Breast epithelium (tissue), 4 donors: ENCODE measurements at places on chromosomes 12 and 14.

GRCh38 chr12:50929831-50930230, 22.5 kb upstream of the HIGD1C start:
- DNase-seq, result no peak

- no peak for DNase-seq
These were observed 863 bp downstream of the DENND5B start for GRCh38 chr12:31589904-31590641.

DNA sequence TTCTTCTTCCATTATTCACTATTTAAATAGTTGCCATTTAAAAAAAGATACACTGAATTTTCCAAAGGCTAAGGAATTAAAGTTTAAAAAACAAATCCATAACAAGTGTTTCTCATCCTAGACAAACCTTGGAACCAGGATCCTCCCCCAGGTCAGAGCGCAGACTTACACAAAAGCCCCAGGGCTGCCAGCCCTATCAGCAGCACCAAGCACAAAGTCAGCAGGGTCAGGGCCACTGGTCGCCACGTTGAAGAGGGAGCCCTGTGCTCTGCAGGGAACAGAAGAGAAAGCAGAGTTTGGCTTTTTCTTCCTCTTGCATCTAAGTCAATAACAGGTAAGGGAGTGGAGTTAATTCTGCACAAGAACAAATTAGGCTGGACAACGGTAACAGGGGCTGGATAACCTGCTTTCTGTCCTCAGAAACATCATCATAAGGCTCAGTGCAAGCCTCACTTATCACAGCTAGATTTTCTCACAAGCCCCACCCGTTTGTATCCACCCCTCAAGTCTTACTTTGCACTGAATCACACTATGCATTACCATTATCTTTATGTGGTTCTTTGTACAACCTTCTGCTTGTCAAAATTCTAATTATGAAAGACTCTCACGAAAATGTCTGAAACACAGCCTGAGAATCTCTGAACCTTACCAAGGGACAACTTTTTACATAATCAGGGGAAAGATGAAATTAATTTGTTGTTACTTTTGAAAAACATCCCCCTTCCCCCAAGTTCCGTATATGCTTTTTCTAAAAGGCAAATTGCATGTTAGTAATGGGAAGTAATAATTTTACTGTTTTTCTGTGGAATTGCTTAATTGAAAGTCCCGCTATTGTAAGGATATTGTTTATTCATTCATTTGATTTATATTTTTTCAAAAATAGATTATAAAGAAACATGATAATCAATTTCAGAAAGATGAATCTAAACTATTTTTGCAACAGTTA, 9.6 kb downstream of the CLEC1A start:
- no peak for DNase-seq

GRCh38 chr14:23284654-23285529, 1.0 kb downstream of the HOMEZ start:
- DNase-seq, result no peak

- peak; percentile 64 for DNase-seq
These were observed 125.8 kb downstream of the KTN1 start for GRCh38 chr14:55705651-55706364.

DNA sequence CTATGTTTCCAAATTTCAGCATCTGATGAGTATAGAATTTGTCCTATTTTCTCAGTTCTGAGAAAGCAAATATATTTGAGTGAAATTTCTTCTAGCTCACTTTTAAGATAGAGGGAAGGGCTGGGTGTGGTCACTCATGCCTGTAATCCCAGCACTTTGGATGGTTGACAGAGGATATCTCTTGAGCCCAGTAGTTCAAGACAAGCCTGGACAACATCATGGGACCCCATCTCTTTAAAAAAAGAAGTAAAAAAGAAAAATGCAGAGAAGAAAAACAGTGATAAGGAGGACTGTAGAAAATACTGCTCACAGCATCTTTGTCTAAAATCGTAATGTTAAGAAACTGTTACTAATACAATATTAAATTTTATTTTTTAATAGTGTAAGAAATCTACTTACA, 2.3 kb upstream of the OR6C70 start:
- no peak for DNase-seq

DNA sequence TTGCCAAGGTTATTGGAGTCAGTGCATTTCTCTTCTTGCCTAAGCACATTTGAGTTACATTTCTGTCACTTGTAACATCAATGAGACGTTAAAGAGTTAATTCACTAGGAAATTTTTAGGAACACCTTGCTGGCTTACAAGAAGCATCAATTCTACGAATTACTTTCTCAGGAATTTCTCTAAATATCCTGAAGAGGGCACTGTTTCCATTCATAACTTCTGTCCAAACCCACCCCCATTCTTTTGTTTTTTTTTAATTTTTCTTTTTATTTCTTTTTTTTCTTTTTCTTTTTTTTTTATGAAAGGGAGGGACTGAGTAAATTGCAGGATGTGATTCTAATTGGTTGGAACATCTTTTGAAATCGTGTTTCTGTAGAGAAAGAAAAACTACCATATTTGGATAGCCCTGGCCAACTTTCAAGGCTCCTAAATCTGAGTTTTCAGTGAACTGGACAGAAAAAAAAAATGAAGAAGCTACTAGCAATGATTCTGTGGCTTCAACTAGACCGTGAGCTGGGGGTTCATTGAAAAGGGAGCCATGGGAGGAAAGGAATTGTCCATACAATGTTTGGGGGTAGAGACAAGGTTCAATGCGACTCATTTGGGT, 285.3 kb downstream of the DAD1 start:
- no peak for DNase-seq

DNA sequence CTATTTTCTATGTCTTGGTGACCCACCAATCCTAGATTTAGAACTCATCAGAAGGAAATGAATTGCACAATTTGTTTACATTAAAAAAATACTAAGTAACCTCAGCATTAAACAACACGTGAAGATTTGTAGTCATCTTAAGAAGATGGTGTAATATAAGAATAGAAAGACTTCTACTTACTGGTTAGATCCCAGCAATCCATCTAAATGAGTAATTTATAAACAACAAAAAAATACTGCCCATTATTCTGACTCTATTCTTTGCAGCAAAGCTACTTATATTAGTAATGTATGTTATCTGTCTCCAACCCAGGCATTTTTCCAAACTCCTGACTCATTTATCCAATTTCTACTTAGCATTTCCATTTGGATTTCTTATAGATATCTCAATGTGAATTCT, 67.8 kb downstream of the CD163L1 start:
- DNase-seq, result no peak

GRCh38 chr14:82642425-82642824, 1108.8 kb upstream of the SEL1L start:
- no peak for DNase-seq
